ENCODE measurements at places on chromosomes 1 and 21. TPM values are rescaled to one million over a fixed set of nuclear protein-coding genes. Genes with fewer than 3 reads are reported as not detected.

Gene MAP10
- total RNA-seq: 2.5 TPM

Gene MSH4
- 0.16 TPM for total RNA-seq

Gene SERPINC1
- total RNA-seq: 1.8 TPM

Gene ADAM30
- total RNA-seq: not detected

Gene CYYR1
- total RNA-seq: 5.5 TPM

Gene OR2L8
- not detected for total RNA-seq

Gene AKR1A1
- 203 TPM for total RNA-seq

Gene VCAM1
- 7.4 TPM for total RNA-seq

Gene SYCP1
- not detected for total RNA-seq

Gene SPATA6
- total RNA-seq: 9.1 TPM

Gene HCRTR1
- total RNA-seq: not detected

Gene AUNIP
- 1.2 TPM for total RNA-seq

Gene PTGER3
- total RNA-seq: 3.7 TPM

Gene ANKRD45
- total RNA-seq: 0.49 TPM

Gene SYPL2
- total RNA-seq: 0.35 TPM

Gene LCE1D
- total RNA-seq: not detected

Gene ASTN1
- 0.15 TPM for total RNA-seq

Gene AMY2A
- not detected for total RNA-seq

Gene LRRC71
- total RNA-seq: not detected

Gene PADI4
- total RNA-seq: not detected

Gene NTNG1
- 0.88 TPM for total RNA-seq

Gene ZZZ3
- 30.1 TPM for total RNA-seq

Gene AIRE
- total RNA-seq: not detected

Gene ST6GALNAC5
- 2.2 TPM for total RNA-seq

Gene BRINP3
- total RNA-seq: 19.6 TPM

Gene AMY2B
- 8.5 TPM for total RNA-seq

Gene TMEM51
- total RNA-seq: 21.3 TPM

Gene RNU1-2
- total RNA-seq: 2,517 TPM

Gene ADORA1
- total RNA-seq: 1.6 TPM

Gene SEMA4A
- total RNA-seq: 5.6 TPM

Gene TMPRSS15
- not detected for total RNA-seq

Gene NIBAN1
- total RNA-seq: 3.8 TPM
